NCI-H1436 treated with DMSO at 0.1 percent for 48 hours (cell line): ENCODE measurements at places on chromosomes 2 and 18.

- no peak for DNase-seq
These were observed 80.7 kb downstream of the PXDN start for GRCh38 chr2:1663621-1664020.

DNA sequence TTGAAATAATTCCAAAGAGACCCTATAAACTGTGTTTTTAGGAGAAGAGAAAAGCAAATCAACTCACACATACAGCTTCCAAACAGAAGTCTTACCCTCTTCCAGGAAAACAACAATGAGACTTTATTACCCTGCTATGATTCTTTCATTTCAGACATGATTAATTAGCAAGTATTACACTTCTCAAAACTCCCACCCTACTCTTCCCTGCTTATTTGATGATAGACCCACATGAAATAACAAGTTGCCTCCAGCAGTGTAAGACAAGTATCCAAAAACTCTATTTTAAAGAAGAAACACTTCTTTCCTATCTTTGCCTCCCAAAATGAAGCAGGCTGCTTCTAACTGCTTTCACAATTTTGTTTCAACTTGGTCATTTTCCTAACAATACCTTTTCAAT lies 4.1 kb downstream of the FIGN start:
- DNase-seq: no peak

DNA sequence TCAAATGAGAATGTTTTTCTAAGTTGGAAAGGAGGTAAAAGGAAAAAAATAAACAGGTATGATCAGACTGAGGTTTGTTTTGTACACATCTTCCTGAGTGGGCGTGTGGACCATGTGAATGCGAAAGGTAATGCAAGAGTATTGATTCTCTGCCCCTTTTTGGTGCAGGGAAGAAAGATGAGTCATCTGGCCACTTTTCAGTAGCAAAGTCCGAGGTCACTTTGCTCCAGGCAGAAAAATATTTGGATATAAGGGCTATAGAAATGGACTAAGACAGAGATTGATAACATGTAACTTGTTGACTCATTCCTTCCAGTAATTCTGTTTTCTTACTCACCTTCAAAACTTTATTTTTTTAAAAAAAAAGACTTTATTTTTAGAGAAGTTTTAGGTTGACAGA lies 130.5 kb downstream of the DSEL start:
- no peak for DNase-seq

GRCh38 chr2:49248506-49248905 lies 94.2 kb upstream of the FSHR start:
- DNase-seq: no peak

- DNase-seq: no peak
These were observed 281.1 kb downstream of the MBD2 start for GRCh38 chr18:53943326-53943860.

DNA sequence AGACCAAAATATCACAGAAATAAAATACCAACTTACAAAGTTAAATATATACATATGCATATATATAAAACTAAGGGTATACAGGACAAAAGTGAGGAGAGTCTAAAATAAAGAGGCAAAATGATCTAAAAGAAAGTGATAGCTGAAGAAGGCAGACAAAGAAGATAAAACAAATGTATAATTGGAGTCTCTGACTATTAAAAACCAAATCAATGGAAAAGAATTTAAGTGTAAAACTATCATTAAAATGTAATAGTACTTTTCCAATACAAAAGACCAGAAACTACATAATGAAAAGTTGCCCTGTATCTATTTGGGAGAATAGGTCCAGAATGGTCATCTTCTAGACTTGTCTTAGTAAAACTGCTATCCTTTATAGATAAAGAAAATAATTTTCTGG lies 267.4 kb upstream of the KLHL14 start:
- DNase-seq: no peak
